ENCODE measurements at places on chromosomes 1 and 21.

DNA sequence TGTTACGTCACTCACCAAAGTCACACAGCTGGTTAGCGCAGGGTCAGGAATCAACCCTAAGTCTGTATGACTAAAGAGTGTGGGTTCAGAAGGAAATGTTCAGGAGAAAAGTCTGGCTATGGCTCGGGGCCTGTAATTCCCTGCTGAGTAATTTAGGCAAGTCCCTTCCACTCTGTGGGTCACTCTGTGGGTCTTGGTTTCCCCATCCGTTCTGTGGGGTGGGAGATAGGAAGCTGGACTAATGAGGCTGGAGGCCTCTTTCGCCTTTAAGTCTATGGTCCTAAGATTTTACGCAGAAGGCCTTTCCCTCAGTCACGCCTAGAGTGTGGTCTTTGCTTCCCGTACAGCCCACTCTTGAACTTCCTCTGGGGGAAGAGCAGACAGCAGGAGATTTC is 14.3 kb upstream of the MED18 start:
- no peak for DNase-seq

DNA sequence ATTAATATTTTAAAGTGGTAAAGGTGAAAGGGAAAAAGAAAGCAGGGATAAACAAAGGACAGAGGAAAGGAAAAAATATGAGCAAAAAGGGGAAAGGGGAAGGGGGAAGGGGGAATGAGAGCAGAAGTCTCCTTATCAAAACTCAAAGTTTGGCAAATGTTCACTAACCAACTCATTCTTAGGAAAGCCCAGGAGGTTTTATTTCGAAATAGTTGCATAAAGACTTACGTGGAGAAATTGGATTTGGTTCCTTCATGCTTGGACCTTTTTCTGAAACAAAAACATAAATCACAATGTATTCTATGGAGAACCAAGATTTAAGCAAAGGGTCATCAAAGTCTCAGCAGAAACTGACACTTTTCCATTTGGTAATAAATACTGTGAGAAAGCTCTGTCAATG is 188.1 kb downstream of the TGFBR3 start:
- no peak for DNase-seq

GRCh38 chr1:163082971-163083370 is 13.8 kb downstream of the RGS4 start:
- no peak for DNase-seq

DNA sequence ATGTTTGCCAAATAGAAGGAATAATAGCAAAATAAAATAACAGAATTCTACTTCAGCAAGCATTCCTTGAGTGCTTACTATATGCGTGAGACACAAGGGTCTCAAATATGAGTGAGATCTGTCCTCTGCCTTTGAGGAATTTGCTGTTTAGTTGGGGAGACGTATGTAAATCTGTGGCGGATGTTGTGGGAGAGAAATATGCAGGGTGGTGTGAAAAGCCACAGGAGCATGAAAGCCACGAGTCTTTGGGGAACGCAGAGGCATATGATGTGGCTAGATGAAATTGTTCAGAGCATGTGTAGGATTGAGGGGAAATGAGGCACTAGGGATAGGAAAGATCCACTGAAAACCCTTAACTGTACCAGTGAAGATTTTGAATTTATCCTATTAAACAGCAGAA is 244.4 kb downstream of the PBX1 start:
- DNase-seq, result no peak

GRCh38 chr1:67256291-67257172 is 51.1 kb upstream of the IL12RB2 start:
- DNase-seq, result no peak

- DNase-seq, result no peak
Measured at GRCh38 chr1:212994926-212995325, 20.7 kb downstream of the ANGEL2 start.

DNA sequence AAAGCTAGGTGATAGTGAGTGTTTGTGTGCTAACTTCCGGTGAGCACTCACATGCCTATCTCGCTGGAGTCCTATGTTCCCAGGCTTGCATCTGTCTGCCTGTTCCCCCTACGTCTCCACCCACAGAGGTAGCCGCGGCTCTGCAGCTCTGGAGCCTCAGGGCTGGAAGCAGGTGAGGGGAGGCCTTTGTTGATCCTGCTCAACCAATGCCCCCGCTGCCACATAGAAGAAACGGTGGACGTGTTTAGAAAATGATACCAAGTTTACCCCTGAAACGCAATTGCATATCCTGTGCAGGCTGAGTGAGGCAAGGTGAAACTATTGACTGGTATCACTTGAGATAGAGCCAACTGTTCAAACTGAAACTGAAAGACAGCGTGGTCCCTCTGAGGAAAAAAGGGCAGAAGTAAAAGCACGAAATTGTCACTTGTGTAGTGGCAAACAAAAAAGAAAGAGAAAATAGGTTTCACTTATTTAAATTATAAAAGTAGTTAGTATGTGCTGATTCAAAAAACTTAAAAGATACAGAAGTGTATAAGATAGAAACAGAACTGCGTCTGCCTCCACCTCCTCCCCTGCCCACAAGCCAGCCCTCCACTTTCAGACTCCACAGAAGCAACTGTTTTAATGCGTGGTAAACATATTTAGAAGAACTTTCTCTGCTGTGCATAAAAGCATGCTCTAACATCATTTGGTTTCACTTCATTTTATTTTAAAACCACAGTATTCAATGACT is 38.6 kb upstream of the ETS2 start:
- DNase-seq, result no peak

DNA sequence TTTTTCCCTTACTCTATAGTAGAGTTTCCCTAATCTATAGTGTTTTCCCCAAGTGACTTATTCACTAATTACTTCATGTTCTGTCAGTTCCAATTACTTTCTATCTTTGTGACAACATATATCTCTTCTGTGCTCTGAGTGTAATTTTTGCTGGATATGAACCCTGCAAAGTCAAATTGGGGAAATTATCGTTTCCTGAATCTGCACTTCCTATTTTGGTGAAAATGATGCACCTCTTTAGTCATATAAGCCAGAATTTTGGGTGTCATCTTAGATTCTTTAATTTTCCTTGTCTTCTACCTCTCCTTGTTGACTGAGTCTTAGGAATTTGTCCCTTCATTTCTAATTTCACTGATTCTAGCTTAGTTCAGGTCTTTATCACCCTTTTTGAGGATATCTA is 33.4 kb upstream of the PRKACB start:
- DNase-seq, result no peak

DNA sequence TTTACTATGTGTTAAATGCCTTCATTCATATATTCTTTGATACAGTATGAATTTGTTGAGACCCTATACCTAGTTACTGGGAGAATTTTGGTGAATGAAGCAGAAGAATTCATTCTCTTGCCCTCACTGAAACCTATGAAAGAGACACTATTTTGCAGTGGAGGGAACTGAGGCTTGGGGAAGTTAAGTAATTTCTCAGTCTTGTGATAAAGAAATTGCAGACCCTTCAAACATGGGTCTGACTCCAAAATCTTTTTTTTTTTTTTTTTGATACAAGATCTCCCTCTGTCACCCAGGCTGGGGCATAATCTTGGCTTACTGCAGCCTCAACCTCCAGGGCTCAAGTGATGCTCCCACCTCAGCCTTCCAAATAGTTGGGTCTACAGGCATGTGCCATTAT is 132.1 kb downstream of the DNM3 start:
- DNase-seq, result no peak

GRCh38 chr1:150622303-150622975 is 7.0 kb downstream of the ENSA start:
- DNase-seq, result no peak

- DNase-seq, result no peak
Measured at GRCh38 chr21:44723177-44724131, 12.1 kb upstream of the TSPEAR start.

GRCh38 chr1:94528299-94528698 is 13.3 kb downstream of the F3 start:
- DNase-seq, result no peak

DNA sequence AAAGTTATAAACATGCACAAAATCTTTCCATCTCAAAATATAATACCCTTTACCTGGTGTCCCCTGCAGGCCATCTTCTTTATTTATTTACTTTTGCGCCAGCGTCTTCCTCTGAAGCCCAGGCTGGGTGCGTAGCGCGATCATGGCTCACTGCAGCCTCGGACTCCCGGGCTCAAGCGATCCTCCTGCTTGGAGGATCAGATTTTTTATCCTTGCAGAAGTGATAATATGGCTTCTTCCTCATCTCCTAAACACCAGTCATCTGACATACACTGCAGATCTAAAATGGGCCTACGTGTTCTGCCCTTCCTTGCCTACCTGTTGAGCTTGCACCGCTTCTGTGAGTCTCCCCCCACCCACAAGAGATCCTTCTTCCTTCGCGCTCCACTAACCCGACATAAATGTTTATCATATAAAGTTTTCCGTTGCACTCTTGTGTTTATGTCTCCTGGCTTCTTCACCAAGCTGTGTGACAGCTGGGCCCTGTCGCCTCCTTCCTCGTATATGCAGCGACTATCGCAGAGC is 506 bp upstream of the SRP9 start:
- no peak for DNase-seq

DNA sequence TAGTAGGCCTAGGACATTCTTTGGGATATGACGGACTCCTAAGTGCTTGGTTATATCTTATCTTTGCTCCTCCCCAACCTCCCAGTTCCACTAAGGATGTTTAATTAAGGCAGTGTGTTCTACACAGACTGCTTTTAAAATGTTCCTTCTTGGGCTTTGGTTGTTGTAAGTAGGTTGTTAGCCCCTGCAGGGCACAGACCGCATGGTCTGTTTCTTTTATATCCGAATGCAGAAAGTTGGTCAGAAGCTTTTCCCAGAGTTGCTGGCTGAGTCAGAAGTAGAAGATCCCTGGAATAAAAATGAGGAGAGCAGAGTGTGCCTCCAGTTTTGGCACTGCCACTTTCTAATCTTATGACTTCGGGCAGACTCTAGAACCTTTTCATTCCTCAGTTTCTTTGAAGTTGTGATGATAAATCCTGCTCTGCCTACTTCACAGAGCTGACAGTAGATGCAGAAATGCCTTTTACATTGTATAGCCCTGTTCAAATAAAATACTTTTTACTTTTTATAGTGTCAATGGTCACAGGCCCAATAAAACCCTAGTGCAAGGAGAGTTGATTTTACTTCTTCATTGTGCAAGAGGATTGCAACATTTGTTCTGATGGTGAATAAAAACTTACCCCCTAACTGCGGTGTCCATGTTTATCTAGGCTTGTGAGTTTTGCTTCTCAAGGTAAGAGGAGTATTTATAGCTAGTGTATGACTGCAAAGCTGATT is 18.4 kb downstream of the FMN2 start:
- no peak for DNase-seq

DNA sequence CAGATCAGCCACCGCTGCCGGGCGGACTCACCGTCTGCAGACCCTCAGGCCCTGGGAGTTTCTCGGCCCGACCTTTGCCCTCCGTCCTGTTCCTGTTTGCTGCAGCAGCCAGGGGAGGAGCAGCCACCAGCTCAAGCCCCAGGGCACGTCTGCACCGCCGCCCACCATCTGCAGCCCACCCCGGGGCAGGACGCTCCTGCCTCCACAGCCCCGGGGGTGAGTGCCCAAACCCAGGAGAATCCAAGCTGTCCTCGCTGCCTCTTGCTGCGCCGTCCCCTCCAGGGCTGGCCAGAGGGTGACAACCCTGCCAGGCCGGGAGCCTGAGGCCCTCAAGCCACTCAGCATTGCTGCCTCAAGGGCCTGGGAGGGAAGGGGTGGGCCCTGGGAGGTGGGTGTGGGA is 1.2 kb upstream of the SLC25A34 start:
- DNase-seq, result no peak

DNA sequence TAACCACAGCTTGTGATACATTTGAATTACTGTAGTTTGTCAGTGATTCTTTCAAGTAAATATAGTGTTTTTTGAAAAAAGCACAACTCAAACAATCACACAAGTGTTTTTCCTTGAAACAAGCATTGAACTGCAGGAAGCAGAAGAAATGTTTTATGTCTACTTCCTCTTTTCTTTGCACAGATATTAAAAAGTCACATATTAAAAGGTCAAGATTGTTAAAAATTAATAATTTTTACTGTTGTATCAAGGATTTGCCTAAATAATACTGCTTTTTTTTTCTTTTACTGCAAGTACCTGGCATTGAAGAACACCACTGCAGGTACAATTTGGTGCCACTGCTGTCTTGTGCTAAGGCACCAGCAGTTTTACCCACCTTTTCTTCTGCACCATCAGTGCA is 214.2 kb upstream of the C1orf105 start:
- no peak for DNase-seq

DNA sequence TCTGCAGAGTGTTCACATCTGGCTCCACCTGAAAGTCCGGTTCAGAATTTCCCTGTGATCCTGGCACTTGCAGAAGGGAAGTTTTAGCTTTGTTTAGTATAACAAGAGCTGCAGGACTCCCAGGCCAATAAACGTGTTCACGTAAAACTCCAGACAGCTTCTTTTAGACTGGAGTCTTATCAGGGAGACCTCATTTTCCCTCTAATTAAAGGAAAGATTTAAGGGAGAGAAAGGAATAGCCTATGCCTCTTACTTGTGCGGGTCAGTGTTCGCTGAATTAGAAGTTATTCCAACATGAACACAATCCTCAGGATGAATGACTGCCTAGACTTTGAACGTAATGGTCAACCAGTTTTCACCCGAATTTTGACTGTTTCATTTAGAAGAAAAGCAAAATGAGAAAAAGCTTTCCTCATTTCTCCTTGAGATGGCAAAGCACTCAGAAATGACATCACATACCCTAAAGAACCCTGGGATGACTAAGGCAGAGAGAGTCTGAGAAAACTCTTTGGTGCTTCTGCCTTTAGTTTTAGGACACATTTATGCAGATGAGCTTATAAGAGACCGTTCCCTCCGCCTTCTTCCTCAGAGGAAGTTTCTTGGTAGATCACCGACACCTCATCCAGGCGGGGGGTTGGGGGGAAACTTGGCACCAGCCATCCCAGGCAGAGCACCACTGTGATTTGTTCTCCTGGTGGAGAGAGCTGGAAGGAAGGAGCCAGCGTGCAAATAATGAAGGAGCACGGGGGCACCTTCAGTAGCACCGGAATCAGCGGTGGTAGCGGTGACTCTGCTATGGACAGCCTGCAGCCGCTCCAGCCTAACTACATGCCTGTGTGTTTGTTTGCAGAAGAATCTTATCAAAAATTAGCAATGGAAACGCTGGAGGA is 202.1 kb upstream of the SGIP1 start:
- no peak for DNase-seq

DNA sequence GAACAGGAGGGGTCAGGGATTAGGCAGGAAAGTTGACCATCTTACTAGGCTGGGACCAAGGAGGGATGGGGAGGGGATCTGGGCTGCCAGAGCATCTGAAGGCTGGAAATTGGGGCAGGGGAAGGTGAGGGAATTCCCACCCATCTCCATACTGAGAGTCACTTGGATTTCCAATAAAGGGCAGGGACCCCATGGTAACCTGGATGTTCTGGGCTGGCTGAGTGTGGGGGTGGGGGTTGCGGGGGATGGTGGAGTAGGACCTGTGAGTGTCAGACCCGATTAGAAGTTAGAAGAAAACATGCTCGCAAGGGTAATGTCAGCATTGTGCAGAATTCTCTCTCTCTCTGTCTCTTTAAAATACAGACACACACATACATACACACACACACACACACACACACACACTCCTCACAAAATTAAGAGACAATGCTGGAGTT is 40.0 kb upstream of the EPS15 start:
- no peak for DNase-seq

- DNase-seq, result no peak
Measured at GRCh38 chr1:17018849-17019248, 7.1 kb upstream of the ATP13A2 start.

GRCh38 chr21:45602106-45602505 is 41.4 kb upstream of the PCBP3 start:
- DNase-seq, result no peak
